RKO (cell line): ENCODE measurements at places on chromosomes 2 and 18.

DNA sequence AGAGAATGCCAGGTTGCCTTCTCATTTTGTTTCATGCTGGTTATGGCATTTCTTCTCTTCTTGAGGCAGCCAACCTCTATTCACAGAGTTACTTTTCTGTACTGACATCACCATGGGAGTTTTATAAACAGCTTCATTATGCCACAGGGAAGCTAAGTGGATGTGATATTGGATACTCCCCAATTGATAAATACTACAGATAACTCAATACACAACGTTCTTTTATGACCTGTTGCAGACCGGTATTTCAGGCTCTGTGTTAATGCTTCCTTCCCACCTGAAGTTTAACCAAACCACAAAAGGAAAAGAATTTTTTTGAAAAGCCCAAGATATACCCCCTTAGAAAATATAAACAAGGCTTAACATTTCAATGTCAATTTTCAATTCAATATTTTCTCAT is 258.3 kb upstream of the SOX11 start:
- no peak for DNase-seq

DNA sequence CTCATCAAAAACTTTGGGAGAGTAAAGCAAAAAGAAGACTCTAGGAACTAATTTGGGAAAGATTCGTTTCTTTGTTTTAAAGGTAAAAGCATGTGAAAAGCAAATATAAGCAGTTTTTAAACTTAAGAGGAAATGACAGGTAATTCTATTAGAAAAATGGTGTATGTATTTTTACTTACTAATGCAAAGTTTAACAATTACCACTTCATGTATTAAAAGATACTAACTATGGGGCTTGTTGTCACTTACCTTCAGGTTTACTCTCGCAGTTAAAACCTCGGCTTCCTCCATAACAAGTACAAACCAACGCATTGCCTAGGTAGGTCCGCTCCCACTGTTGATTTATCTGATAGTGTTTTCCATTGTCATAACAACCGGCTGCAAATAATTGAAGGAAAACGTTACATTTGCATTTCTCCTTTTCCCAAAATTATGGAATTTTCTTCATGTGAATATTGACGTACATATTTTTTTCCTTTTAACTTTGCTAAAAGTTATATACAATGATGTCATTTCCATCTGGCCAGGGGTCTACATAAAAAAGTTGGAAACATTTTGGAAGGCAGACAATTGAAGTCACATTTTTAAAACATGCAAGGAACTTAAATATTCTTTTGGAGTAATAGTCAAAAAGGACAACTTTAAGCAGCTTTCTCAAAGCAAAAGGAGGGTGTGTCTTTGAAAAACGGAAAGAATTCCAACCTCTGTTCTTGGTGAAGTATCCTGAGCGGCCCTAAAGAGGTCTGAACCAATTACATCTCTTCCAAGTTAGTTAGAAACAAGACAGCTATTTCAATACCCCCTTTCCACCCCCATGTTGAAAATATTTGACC is 1.2 kb downstream of the FN1 start:
- DNase-seq: no peak

GRCh38 chr2:171173087-171173486 is 12.4 kb upstream of the TLK1 start:
- no peak for DNase-seq

DNA sequence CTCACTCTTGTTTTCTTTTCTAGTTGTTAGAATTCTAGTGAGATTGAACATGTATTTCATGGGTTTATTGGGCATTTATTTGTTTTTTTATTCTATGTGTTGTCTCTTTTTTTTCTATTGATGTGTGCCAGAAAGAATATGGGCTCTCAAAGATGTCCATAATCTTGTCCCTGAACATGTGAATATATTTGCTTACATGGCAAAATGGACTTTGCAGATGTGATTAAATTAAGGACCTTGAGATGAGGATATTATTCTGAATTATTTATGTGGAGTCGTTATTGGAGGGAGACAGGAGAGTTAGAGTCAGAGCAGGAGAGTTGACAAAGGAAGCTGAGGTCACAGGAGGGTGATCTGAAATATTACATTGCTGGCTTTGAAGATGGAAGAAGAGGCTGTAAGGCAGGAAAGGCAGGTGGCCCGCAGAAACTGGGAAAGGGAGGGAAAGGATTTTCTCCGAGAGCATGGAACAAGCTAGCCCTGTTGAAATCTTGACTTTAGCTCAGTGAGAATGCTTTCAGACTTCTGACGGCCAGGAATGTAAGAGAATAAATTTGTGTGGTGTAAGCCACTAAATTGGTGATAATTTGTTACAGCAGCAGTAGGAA is 82.8 kb downstream of the NABP1 start:
- no peak for DNase-seq

DNA sequence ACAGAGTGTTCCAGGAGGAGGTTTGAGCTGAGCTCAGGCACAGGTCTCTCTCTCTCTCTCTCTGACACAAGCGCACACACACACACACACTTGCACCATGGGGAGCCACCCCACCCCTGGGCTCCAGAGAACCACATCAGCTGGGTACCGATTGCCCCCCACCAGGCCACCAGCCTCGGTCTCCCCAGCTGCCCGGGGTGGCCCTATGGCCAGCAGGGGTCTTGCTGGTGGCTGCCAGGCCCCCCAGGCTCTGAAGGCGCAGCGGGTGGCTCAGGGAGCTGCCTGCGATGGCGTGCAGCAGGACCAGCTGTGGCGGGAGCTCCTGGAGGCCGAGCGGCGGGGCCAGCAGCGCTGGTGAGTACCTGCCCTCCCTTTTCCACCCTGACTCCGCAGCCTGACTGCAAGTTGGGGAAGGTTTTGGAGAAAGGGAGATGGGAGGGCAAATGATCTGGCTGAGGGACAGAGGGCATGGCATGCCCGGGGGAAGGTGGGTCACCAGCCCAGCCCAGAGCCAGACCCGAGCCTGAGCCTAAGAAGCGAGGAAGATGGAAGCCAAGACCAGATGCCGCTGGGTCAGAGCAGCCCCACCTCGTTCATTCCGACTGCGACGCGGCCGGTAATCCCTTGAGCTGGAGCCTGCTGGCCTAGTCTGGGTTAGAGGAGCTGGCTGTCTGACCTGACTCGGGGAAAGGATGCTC is 21.9 kb upstream of the SLC66A3 start:
- no peak for DNase-seq

- no peak for DNase-seq
These were observed 638.8 kb upstream of the VRK2 start for GRCh38 chr2:57407772-57408201.

- DNase-seq: no peak
These were observed 61.0 kb downstream of the CACNB4 start for GRCh38 chr2:152037743-152038435.
